ENCODE measurements at places on chromosomes 11 and 22. TPM values are rescaled to one million over a fixed set of nuclear protein-coding genes. Genes with fewer than 3 reads are reported as not detected.

GRCh38 chr11:13101644-13102512 is 92.8 kb downstream of the RASSF10 start:
- DNase-seq: no peak

- DNase-seq: no peak
Measured at GRCh38 chr22:41501209-41501608, 32.3 kb downstream of the ACO2 start.

DNA sequence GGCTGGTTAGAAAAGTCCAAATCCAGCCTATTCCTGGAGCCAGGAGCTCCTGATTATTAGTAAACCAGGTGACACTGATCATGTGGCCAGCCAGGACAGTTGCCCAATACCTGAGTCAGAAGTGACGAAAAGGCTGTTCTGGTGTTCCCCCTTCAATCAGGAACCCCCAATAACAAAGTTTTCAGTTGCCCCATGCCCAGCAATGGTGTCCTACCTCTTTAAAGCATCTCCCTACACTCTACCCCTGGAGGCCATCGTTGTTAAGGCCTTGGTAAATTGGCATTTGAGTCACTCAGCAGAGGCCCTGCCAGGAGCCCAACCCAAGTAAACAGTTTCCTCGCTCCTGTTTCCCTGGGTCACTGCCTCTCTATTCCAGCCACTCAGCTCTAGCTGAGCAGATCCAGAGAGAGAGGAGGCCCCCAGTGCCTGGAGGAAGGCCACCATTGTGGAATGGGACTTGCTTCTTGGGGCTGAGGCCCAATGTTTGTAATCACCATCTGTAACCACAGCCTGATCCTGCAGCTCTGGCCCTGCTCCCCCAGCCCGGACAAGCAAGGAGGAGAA is 25.0 kb downstream of the ARHGAP1 start:
- DNase-seq: peak; percentile 47

- DNase-seq: no peak
Measured at GRCh38 chr11:14500181-14500651, 605 bp upstream of the COPB1 start.

DNA sequence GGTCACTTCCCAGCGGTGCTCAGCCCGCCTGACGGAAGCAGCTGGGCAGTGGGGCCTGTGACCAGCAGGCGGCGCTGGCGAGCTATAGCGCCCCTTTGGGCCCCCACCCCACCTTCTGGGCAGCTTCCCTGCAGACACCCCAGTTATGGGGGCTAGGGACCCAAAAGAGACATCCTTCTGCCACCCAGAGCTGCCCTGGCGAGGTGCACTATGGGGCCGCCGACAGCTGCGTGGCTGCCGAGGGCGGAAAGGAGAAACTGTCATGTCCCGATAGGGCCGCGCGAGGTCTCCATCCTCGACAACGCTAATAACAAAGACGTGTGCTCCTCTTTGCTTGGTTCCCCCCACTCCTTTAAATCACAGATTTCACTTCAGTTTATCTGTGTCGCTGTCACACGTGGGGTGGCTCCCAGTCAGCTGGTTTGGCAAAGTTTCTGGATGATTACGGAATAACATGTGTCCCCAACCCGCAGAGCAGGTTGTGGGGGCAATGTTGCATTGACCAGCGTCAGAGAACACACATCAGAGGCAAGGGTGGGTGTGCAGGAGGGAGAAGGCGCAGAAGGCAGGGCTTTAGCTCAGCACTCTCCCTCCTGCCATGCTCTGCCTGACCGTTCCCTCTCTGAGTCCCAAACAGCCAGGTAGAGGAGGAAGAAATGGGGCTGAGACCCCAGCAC is 673 bp upstream of the MYO7A start:
- DNase-seq: no peak

GRCh38 chr11:29511394-29511793 is 505.4 kb downstream of the KCNA4 start:
- no peak for DNase-seq

GRCh38 chr22:39773976-39774539 is 119.5 kb downstream of the ENTHD1 start:
- no peak for DNase-seq

DNA sequence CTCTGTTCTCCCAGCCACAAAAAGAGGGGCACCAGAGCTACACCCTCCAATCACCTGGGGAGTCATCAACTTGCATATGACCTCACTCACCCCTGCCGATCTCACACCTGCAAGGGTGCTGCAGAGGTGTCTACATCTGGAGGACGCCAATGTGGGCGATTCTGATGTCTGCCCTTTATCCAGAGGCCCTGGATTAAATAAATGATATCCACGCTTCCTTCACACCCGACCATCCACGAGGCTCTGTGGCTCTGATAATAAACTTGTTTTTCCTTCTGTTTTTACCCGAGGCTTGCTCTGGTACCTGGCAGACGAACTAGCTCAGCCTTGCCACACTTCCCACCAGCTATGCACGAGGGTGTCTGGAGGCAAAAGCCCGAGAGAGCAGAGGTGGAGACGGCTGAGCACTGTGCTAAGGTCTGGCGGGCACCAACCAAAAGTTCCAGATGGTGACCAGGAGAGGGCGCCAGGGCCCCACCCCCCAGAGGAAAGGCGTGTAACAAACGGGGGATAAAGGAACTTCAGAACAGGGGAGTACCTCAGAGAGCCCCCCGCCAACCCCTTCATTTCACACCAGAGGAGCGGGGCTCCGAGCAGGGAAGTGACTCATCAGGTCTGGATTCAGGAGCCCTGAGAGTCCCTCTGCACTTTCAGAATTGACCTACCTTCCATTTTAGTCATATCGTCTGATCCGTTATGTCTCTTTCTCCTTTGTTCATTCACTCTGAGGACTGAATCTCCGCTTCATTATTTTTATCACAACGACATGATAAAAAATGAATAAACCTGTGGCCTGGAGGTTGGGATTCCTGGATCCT is 13.5 kb downstream of the SCN3B start:
- DNase-seq: no peak

DNA sequence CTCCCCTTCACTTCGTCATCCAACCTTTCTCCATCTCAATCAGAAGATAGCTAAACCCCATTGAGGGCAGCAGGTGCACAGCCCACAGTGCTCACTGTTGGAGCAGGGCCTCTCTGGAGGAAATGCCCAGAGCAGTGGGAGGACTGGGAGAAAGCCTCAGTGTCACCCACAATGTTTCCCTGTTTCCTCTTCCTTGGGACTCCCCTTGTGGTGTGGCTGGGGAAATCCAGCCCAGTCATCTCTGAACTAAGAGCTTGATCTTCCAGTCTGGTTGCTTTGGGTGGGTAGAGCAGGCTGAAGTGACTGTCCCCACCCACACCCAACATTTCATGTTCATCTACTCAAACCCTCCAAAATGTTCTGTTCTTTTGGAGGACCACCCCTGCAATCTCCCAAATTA is 29.8 kb upstream of the EED start:
- DNase-seq: no peak

DNA sequence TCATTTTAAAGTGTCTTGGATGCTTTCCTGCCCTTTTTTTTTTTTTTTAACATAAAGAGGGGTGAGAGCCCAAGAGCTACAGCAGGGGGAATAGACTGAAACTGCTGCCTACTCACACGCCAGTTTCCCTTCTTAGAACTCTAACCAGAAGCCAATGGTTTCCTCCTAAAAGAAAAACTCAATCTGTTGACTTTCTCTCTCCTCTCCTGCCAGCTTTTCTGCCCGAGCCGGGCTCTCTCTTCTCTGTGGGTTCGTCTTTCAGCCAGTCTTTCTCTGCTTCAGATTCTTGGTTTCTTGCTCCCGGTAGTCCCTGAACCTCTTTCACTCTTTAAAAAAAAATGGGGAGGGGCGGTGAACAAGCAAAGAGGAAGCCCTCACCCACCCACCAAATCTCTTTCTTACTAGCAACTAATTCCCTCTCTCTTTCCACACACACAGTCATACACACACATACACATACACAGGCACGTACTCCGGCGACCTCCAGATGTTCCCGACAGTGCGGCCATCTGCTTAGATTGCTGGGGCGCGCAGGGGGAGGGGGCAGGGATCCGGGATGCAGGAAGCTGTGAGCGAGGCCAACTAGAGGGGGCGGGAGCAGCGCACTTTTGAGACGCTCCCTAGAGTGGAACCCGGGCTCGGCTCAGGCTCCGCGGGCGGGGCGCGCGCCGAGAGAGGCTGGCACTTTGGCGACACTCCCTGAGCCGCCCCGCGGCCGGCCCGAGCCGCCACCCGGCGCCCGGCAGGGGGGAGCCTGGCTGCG is 444 bp upstream of the TSKU start:
- no peak for DNase-seq

DNA sequence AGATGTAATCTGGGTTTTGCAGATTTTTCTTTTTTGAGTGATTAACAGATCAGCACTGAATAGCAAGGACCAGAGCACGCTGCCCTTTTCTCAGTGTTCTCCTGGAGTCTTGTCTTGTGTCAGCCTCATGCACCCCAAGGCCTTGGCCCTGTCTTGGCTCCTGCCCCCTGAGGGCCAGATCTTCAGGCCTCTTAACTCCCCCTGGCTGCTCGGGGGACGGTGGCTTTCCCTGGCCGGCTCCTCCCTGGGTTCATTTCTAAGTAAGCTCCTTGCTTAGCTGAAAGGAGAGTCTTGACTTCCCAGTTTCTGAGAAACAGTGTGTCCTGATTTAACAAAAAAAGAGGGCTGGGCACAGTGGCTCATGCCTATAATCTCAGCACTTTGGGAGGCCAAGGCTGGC is 1139.3 kb downstream of the BRD1 start:
- DNase-seq: no peak

GRCh38 chr11:2202071-2202899 is 30.7 kb upstream of the TH start:
- no peak for DNase-seq

DNA sequence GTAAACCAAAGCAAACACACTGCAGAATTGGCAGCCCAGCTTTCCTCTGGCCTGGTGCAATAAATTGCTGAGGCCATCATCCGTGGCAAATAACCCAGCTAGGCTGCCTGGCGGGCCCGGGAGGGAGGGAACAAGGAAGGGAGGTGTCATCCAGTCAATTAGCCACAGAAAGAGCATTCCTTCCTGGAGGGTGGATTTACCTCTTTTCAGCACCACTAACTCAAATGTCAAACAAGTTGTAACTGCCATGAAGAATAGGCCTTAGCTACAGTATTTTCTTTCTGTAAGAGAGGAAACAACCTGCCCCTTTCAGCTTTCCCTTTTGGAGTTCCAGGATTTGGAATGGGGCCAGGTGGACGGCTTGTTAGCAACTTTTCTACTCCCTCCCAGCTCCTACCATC is 163.8 kb upstream of the BDNF start:
- DNase-seq: no peak

DNA sequence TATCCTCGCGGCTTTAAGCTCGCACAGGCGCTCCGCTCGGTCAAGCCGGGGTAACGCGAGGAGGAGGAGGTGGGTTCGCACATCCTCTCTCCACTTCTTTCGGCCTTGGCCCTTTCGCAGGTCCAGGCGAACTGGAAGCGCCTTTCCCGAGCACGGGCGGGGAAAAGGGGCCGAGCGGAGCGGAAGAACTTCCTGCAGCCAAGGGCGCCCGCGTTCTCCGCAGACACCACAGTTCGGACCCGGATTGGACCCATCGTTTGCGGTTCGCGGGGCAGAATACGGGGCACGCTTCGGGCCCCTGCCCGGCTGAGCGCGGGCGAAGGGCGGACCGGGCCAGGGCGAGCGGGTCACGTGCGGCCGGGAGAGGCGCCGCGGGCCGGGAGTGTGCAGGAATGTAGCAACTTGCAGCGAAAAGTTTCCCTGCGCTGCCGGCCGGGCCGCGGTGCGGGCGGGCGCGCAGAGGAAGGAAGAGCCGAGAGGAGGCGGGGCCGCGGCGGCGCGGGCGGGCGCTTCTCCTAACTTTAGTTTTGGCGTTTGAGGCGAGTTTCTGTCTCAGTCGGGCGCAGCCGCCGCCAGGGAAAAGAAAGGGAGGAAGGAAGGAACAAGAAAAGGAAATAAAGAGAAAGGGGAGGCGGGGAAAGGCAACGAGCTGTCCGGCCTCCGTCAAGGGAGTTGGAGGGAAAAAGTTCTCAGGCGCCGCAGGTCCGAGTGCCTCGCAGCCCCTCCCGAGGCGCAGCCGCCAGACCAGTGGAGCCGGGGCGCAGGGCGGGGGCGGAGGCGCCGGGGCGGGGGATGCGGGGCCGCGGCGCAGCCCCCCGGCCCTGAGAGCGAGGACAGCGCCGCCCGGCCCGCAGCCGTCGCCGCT is at the start of gene YAP1:
Gene YAP1, plus strand, starts transcription at position 552 of the 865 bp plus-strand sequence. CDS start 402 bp downstream, outside the sequence.
- peak; percentile 42 for DNase-seq

GRCh38 chr11:63853476-63853875 is 14.6 kb downstream of the MARK2 start:
- no peak for DNase-seq

- DNase-seq: no peak
Measured at GRCh38 chr11:107271425-107271824, 186.2 kb downstream of the CWF19L2 start.

GRCh38 chr22:44567846-44568493 is 69.9 kb upstream of the RTL6 start:
- DNase-seq: peak; percentile 21

DNA sequence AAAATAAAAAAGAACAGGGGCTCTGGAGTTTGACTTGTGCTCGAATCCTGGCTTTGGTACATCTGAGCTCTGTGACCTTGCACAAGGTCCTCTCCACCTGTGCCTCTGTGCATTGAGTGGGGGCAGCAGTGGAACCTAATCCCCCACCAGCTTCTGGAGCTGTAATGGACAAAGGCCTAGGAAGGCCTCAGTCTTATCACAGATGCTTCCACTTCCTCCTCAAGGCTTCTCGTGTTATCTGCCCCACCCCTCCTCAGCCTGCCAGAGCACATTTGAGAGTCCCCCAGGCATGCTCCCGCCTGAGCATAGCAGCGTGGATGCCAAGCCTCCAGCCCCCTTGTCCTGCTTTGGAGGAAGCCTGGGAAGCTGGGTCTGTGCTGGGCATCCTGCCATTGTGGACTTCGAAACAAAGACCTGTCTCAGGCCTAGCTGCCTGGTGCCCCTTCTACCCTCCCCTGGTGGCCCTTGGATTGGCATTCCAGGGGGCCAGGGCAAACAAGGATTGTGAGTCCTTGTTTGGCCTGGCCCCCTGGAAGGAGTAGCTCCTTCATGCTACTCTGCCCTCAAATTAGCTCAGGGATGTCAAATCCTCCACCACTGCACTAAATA is 15.0 kb downstream of the SLC35E4 start:
- DNase-seq: no peak

GLYATL1 gene
- total RNA-seq: not detected

TRIM48 gene
- not detected for total RNA-seq

CCDC188 gene
- 0.56 TPM for total RNA-seq

OR5A1 gene
- total RNA-seq: not detected

MISFA gene
- not detected for total RNA-seq

P2RX3 gene
- not detected for total RNA-seq

YPEL1 gene
- 4.0 TPM for total RNA-seq

OR51B4 gene
- not detected for total RNA-seq

RHOD gene
- total RNA-seq: 6.9 TPM

Measured in omental fat pad (tissue), 4 donors.